ENCODE measurements at places on chromosomes 12 and 14.

- DNase-seq: no peak
Observed at GRCh38 chr12:120804428-120804827, 78.8 kb downstream of the ACADS start.

DNA sequence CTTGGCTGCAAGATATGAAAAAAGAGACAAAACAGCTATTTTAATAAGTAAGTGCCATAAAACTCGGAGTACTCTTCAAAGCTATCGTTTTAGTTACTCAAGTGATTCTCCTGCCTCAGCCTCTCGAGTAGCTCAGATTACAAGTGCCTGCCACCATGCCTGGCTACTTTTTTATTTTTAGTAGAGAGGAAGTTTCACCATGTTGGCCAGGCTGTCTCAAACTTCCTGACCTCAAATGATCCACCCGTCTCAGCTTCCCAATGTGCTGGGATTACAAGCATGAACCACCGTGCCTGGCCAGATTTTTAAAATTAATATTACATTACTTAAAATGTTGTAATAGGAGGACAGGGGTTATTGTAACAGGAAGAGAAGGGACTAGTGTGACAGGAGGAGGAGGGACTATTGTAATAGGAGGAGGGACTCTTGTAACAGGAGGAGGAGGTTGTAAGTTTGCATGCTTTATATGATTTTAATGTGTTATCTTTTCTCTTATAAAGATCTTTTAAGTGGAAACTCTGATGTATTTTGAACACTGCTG, 61.3 kb downstream of the KITLG start:
- DNase-seq: no peak

- no peak for DNase-seq
Observed at GRCh38 chr12:51753980-51754675, 94.4 kb downstream of the FIGNL2 start.

DNA sequence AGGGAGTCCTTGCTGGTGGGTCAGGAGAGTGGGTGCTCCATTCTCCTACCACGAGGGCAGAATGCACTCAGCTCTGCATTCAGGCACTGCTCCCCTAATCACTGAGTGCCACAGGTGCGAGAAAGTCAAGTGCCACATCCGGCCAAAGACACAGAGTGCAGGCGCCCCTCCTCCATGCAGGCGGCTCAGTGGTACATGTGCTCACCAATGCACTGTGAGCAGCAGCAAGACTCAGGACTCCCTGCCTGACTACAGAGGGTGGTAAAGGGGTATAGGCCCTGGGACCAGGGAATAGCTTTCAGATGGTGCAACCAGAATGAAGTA, 32.9 kb downstream of the ZFYVE21 start:
- DNase-seq: peak; percentile 51
